Muscle of leg (tissue), 16 donors: ENCODE measurements at places on chromosomes 1 and 21. TPM values are rescaled to one million over a fixed set of nuclear protein-coding genes. Genes with fewer than 3 reads are reported as not detected.

C1orf94 gene
- polyA plus RNA-seq = 0.12 TPM

NDUFS5 gene
- 302 TPM for polyA plus RNA-seq

NHLH1 gene
- 0.38 TPM for polyA plus RNA-seq

LCK gene
- 0.60 TPM for polyA plus RNA-seq

ASAP3 gene
- polyA plus RNA-seq = 52.5 TPM

TMEM79 gene
- 4.6 TPM for polyA plus RNA-seq

CD1B gene
- not detected for polyA plus RNA-seq

MATN1 gene
- 0.82 TPM for polyA plus RNA-seq

FAM3B gene
- not detected for polyA plus RNA-seq

GBP1 gene
- polyA plus RNA-seq = 6.0 TPM

SYNJ1 gene
- polyA plus RNA-seq = 7.0 TPM

GIPC2 gene
- 8.7 TPM for polyA plus RNA-seq

TNFSF4 gene
- 2.3 TPM for polyA plus RNA-seq

MDM4 gene
- 13.6 TPM for polyA plus RNA-seq

MFAP2 gene
- 150 TPM for polyA plus RNA-seq

CFAP107 gene
- 0.26 TPM for polyA plus RNA-seq

SELENON gene
- polyA plus RNA-seq = 54.9 TPM

BATF3 gene
- polyA plus RNA-seq = 1.8 TPM

IL24 gene
- polyA plus RNA-seq = 0.14 TPM

MAN1C1 gene
- polyA plus RNA-seq = 14.7 TPM

LIN28A gene
- 0.04 TPM for polyA plus RNA-seq

RNU5D-1 gene
- polyA plus RNA-seq = not detected

KCNN3 gene
- 6.6 TPM for polyA plus RNA-seq

BMP8B gene
- polyA plus RNA-seq = 1.6 TPM

YBX1 gene
- polyA plus RNA-seq = 883 TPM

NUF2 gene
- 10.4 TPM for polyA plus RNA-seq

TSPEAR gene
- 1.5 TPM for polyA plus RNA-seq

GLMN gene
- 10.6 TPM for polyA plus RNA-seq

LEFTY2 gene
- polyA plus RNA-seq = 3.9 TPM

C1orf141 gene
- not detected for polyA plus RNA-seq

VWA5B1 gene
- 0.22 TPM for polyA plus RNA-seq

CCDC181 gene
- polyA plus RNA-seq = 0.94 TPM

BGLAP gene
- 0.55 TPM for polyA plus RNA-seq
